Activated CD4-positive, alpha-beta T cell treated with anti-CD3 and anti-CD28 coated beads, Interleukin-2, amount 50 U/mL, for 16 hours (primary cell): ENCODE measurements at places on chromosomes 1 and 21.

- DNase-seq = no peak
Observed at GRCh38 chr1:172809750-172810149, 150.8 kb downstream of the FASLG start.

DNA sequence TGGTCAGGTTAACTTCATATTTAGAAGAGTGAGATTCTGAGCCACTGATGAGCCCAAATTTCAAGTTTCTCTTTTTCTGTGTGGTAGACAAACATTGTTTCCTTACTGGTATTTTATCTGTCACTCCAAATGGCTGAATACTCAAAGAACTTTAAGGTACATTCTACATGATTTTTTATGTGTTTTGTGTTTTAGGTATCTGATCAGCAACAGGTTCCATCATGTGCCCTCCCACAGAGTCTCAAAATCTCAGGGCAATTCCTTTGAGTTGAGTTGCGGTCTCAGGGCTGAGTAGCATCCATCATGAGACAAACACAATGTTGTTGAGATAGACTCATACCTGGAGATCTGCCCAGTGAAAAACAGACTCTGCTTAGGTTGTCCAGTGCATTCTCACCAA is 14.7 kb upstream of the CEP350 start:
- DNase-seq = no peak

DNA sequence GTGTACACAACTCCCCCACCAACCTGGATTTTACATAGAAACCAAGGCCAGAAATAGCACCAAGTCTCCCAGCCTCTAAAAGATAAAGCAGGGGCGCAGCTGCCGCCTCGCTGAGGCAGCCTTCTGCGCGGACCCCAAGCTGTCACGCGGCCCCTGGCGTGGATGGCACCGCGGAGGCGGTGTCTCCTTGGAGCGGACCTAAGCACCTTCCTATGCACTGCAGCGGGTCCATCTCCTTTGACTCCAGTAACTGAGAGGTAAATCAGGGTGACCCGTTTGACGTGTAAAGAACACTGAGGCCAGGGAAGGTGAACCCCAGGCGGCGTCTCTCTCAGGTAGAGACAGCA is 17.0 kb downstream of the ZNF697 start:
- DNase-seq = no peak

- DNase-seq = peak; percentile 74
Observed at GRCh38 chr1:145690587-145691558, 16.3 kb downstream of the PDZK1 start.

DNA sequence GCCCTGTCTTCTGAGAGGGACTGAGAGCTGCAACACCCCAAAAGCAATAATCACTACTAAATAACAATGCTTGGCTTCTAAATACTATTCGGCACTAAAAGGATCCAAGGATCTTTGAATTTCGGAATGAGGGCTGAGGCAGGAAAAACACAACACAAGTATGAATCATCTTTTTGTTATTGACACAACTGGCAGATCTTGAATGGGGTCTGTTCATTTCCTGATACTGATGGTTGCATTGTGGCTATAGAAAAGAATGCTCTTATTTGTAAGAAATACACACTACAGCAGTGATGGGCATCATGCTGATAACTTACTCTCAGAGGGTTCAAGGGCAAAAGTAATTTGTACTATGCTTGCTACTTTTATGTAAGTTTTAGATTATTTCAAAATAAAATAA is 149.2 kb upstream of the PLD5 start:
- DNase-seq = no peak

DNA sequence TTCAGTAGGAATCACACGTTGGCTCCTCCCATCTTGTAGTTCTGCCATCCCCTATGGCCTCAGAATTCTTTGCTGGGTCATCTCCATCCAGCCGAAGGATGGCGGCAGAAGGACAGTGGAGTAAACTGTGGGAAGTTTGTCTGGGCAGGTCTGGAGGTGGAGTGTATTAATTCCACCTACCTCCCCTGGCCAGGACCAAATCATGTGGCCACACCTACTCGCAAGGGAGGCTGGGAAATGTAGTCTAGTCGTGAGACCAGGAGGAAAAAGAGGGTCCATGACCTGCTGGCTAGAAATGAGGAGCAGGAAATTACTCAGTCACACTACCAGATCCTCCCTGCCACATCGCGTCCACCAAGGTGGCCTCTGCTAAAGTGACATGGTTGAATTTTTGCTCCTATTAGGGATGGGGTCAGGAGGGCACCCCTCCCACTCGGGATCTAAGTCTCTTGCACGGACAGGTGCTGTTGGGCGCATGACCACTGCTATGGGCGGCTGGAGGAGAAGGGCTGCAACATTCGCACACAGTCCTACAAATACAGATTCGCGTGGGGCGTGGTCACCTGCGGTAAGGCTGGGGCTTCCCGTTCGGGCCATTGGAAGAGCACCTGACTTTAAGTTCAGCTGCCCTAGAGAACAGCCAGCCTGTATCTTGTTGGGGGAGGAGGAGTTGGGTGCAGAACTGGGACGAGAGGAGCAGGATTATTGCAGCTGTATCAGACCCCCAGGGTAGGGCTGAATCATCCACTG is 19.5 kb downstream of the PLA2G5 start:
- no peak for DNase-seq

GRCh38 chr1:218942431-218942830 is 231.2 kb upstream of the LYPLAL1 start:
- DNase-seq = no peak

DNA sequence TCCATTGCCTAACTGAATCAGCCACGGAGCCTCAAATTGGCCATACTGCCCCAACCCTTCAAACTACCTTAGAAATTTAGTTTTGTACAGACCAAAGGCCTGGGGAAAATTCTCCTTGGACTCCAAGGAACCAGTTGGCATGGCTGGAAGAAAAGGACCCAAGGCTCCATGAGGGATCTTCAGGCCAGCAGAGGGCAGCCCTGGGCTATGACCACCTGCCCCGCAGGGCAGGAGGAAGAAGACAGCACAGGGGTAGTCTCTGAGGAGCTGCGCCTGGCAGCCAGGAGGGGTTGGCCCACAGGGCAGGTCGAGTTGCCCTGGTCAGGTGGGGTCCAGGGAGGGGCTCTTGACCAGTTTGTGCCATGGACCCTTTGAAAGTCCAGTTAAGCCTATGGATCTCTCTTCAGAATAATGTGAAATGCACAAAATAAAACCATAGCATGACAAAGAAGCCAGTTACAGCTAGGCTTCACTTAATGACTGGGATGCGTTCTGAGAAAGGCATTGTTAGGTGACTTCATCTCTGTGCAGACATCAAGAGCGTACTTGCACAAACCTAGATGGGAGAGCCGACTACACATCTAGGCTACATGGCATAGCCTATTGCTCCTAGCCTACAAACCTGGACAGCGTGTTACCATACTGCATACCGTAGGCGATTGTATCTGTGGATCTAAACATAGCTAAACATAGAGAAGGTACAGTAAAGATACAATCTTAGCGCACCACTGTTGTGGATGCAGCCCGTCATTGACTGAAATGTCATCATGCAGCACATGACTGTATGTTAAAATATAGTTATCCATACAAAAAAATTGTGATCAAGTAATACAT is 26.1 kb downstream of the CACNA1S start:
- peak; percentile 29 for DNase-seq

DNA sequence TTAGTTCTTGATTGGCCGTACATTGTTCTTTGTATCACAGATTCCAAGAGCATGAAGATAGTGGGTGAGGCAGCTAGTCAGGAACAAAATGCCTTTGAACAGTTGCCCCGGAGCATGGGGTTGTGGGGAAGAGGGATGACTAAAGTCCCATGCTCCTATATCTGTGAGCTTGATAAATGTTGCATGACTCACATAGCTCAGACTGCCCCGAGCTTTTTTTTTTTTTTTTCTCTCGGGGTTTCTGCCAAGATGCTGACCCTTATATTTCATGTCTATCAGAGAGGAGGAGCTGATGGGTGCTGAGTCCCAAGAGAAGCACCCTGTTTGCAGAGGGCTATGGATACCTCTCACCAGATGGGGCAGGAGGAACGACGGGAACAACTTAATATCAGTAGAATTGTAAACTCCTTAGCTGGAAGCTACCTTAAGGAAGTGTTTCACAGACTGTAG is 40.6 kb downstream of the SRRM1 start:
- no peak for DNase-seq

DNA sequence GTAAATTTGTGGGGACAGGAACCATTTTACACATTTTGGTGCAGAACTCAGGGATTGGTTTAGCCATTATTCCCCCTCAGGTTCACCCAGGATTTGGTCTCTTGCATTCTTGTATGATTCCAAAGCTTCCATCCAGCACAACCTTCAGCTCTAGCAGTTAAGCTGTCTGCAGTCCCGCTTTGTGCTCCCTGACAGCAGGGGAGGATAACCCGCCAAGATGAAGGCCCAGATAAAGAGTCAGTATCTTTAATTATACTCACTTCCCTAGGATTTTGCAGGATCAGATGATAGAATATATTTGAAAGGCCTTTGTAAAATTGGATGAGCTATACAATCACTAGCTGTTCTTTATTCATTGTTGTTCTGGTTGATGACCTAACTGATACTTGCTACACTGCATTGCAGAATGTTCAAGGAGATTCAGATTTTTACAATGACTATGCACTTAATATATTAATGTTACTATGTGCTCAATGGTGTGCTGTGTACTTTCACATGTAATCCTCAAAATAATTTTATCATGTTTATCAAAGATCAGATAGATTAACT is 49.8 kb downstream of the SLC16A1 start:
- DNase-seq = no peak

DNA sequence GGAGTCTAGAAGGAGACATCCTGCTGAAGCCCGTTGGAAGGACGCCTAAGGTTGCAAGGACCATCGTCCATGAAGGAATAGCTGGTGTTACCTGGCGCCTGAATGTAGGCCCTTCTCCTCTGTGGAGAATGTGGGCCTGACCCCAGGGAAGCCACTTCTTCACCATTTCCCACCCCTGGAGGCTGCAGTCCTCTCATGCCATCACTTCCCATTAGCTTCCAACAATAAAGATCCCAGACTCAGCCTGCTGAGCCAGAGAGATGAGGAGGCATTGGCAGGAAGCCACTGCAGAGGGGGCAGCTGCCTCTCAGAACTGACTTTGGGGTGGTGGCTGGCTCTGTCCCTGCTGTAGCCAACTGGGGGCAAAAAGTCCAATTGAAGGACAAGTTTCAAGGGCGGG is 21.3 kb upstream of the KCNE2 start:
- DNase-seq = no peak

- no peak for DNase-seq
Observed at GRCh38 chr1:41571041-41571440, 86.6 kb upstream of the EDN2 start.

DNA sequence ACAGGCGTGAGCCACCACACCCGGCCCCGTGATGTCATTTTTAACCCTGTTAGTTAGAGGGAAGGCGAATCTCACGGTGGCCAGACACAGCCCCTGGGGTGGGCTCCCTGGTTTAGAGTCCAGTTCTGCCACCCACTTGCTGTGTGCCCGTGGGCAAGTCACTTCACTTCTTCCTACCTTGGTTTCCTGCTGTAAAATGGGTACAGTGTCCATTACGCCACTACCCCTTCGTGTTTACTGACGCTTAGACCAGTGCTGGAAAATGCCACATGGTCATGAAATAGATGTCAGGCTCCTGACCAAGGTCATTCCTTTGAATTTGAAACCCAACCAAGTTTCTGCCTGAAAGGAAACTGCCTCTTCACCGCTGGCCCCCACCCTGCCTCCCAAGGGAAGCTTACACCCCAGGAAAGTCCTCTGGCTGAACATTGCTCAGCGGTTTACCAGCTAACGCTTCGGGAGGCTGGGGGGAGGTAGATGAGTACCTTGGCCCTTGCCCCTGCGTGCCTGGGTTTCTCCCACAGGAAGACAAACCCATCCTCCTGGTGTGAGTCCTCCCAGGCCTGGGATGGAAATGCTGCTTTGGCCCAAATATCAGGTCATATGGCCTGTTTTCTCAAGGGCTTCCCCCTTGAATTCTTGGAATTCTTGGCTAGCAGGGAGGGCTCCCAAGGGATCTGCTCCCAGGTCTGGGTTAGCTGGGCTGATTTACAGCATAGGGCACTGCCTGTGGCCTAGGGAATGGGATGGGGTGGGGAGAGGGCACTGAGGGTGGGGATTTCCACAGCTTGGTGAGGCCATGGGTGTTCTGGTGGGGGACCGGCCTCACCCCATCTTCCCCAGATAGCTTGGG is 7.6 kb upstream of the AADACL4 start:
- no peak for DNase-seq

GRCh38 chr1:194013561-194013960 is 827.1 kb upstream of the B3GALT2 start:
- DNase-seq = no peak

- no peak for DNase-seq
Observed at GRCh38 chr1:55428944-55429931, 214.1 kb upstream of the USP24 start.

DNA sequence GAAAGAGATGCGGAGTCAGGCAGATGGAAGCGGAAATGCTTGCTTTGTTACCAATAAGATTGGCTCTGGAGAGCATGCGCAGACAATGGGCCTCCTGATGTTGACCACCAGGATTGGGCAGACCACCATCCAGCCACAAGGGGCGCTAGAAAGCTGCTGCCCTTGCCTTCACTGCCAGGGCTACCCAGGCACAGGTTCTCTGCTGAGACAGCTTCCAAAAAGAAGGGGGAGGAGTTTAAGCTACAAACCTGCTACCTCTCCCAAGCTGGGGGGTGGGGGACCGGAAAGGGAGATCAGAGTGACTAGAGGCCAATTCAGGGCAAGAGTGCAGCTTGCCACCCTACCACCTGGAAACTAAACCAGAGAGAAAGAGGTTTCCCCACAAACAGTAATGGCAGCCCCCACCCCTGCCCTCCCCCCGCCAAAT is 369.7 kb downstream of the RRAGC start:
- peak; percentile 52 for DNase-seq

GRCh38 chr1:182003953-182004586 is 57.4 kb downstream of the ZNF648 start:
- DNase-seq = no peak

- DNase-seq = no peak
Observed at GRCh38 chr1:83000286-83000685, 998.6 kb downstream of the TTLL7 start.

GRCh38 chr1:100612540-100612939 is 74.6 kb downstream of the GPR88 start:
- no peak for DNase-seq
